ENCODE measurements at places on chromosomes 1 and 21. TPM values are rescaled to one million over a fixed set of nuclear protein-coding genes. Genes with fewer than 3 reads are reported as not detected.

Gene DENND2C
- 1.6 TPM for total RNA-seq

Gene KCNA2
- 14.4 TPM for total RNA-seq

Gene LRRC3
- 6.4 TPM for total RNA-seq

Gene TEKT2
- total RNA-seq, result 6.3 TPM

Gene NCAM2
- total RNA-seq, result 62.0 TPM

Gene CASZ1
- total RNA-seq, result 1.7 TPM

Gene ELAVL4
- total RNA-seq, result 78.6 TPM

Gene NPHS2
- total RNA-seq, result not detected

Gene FMN2
- 40.3 TPM for total RNA-seq

Gene DHX9
- total RNA-seq, result 211 TPM

Gene C1orf226
- 3.4 TPM for total RNA-seq

Gene TIE1
- 10.6 TPM for total RNA-seq

Gene KRTAP23-1
- not detected for total RNA-seq

Gene TCHHL1
- total RNA-seq, result not detected

Gene FAM177B
- 0.18 TPM for total RNA-seq

Gene KCNJ6
- 14.5 TPM for total RNA-seq

Gene PERM1
- total RNA-seq, result 0.18 TPM

Gene NIT1
- 25.0 TPM for total RNA-seq

Gene RGL1
- 27.2 TPM for total RNA-seq

Gene KCNC4
- 7.1 TPM for total RNA-seq

Gene AQP10
- not detected for total RNA-seq

Gene LCE3E
- not detected for total RNA-seq

Gene COL24A1
- 15.2 TPM for total RNA-seq

Gene NHLH1
- total RNA-seq, result 14.3 TPM

Gene RNU1-2
- total RNA-seq, result 40,842 TPM

Gene SLC27A3
- total RNA-seq, result 9.6 TPM

Gene SPRR4
- total RNA-seq, result not detected

Gene SLC45A1
- 4.2 TPM for total RNA-seq

Gene MYBPHL
- 0.27 TPM for total RNA-seq

Gene HFM1
- total RNA-seq, result 31.2 TPM

Gene RCSD1
- 5.3 TPM for total RNA-seq

Gene TAL1
- total RNA-seq, result 2.7 TPM

Gene CACNA1S
- total RNA-seq, result 0.09 TPM

Gene SLC2A5
- 1.2 TPM for total RNA-seq

Gene CLEC20A
- not detected for total RNA-seq

Gene TLCD4
- 19.0 TPM for total RNA-seq

Gene TESK2
- total RNA-seq, result 0.64 TPM

Gene LCE2B
- total RNA-seq, result not detected

Gene CDC14A
- 11.4 TPM for total RNA-seq

Data from cerebellum (tissue), 4 donors.